Stimulated activated CD8-positive, alpha-beta memory T cell treated with anti-CD3 and anti-CD28 coated beads, Interleukin-2, amount 100 ng/mL, for 1 hour (primary cell): ENCODE measurements at places on chromosomes 7 and 10.

GRCh38 chr7:23345601-23346000 is 46.5 kb downstream of the MALSU1 start:
- DNase-seq = no peak

- DNase-seq = no peak
Measured at GRCh38 chr7:90834771-90835170, 238.7 kb downstream of the CDK14 start.

GRCh38 chr7:105816954-105817615 is 59.3 kb downstream of the ATXN7L1 start:
- no peak for DNase-seq

DNA sequence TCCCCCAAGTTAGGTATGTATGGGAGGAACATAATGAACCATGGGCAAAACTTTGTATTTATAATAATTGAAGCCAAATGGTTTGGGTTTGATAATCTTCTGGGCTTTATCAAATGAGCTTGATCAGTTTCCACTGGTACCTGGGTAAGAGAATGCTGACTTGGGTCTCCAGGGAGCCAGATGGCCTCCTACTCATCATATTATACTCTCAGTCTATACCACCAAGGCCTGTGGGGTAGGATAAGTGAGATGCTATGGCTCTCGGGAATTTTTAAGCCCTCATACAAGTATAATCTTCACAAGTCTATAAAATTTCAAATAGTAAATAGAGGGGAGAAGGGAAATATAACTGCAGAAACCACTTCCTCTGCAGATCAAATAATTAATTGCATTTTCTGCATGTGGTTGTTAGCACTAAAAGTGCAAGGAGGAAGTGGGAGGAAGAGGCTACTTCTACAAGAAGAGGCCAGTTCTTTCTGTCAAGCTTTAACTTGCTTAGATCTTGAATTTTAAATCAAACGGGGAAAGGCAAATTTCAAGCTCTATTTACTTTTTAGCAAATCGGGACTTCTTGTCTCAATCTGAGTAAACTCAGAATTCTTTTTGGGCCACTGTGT is 349.0 kb downstream of the SORCS1 start:
- DNase-seq = no peak

GRCh38 chr10:56296618-56297017 is 64.4 kb downstream of the ZWINT start:
- DNase-seq = no peak
